GM06990 (cell line): ENCODE measurements at places on chromosomes 12 and 14.

- no peak for DNase-seq
Measured at GRCh38 chr12:22858849-22859570, 234.0 kb downstream of the ETNK1 start.

GRCh38 chr12:10136637-10137205 is 6.7 kb upstream of the CLEC7A start:
- no peak for DNase-seq

- peak; percentile 0 for DNase-seq
Measured at GRCh38 chr12:58540480-58541299, 379.6 kb downstream of the LRIG3 start.

GRCh38 chr12:96020314-96021003 is 14.9 kb downstream of the LTA4H start:
- peak; percentile 17 for DNase-seq

- DNase-seq, result no peak
Measured at GRCh38 chr14:38003746-38004609, 203.7 kb upstream of the SSTR1 start.

DNA sequence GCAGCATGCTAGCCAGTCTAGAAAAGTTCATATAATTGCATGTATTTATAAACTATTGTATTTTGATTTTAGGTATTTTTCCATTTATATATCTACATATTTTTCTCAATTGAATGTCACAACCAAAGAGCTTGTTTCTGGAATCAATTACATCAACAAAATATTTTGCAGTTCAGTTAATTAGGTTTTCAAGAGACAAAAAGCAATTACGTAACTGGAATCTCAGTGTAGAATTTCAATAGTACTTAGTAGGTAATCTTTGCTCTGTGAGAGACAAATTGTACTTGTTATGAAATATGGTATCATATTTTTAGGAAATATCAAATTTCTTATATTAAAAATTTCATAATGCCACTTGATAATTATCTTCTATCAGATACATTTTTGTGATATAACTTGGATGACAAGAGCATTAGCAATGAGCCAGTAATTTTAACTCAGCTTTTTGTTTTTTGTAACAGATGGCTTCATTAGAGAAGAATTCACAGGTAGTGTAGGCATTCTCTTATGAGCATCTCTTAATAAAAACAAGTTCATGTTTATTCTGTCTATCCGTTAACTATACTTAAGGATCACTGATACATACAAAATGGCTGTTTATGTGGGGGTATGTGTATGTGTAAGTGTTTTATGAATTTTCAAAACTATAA is 774.7 kb downstream of the C12orf50 start:
- no peak for DNase-seq
